Chondrocyte (in vitro differentiated cells): ENCODE measurements at places on chromosomes 1 and 21. TPM values are rescaled to one million over a fixed set of nuclear protein-coding genes. Genes with fewer than 3 reads are reported as not detected.

Gene LORICRIN
- not detected in 3 replicates for total RNA-seq

DNA sequence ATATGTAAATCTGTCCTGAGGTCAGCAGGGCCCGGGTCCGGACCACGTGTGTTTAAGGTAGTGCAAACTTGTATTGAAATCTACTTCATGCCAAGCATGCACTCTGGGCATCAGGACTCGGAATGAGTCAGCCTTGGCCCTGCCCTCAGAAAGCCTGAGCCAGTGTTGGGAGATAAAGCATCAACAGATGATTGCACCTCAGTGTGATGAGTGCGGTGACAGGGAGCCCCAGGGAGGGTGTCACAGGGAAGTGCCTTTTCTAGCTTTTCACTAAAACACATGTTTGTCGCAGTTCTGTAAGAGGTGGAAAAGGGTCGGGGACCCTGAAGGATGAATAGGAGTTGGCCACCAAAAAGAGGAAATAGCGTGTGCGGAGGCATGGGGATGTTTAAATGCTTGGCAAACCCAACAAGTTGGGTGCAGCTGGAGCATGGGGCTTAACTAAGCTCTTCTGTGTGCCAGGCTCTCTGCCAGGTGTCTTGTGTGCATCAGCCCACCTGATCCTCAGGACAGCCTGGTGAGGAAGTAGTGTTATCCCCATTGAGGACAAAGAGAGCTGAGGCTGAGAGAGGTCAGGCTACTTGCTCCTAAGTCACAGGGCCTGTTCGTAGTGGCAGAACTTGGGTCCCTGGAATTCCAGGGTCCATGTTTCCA lies 48.2 kb upstream of the EPB41 start:
- H3K27ac ChIP-seq, result no peak overlapping the region
- peaks cover 16% of the 10 kb centered on the region for H3K27me3 ChIP-seq
- no peaks in the 10 kb centered on the region for H3K4me1 ChIP-seq
- peaks cover 2% of the 10 kb centered on the region for H3K36me3 ChIP-seq

- H3K4me1 ChIP-seq, result no peaks in the 10 kb centered on the region
- peaks cover 6% of the 10 kb centered on the region for H3K36me3 ChIP-seq
- no peak overlapping the region for H3K27ac ChIP-seq
- DNase-seq, result no peak
- H3K27me3 ChIP-seq, result peaks cover 19% of the 10 kb centered on the region
Measured at GRCh38 chr1:27713139-27713725, 12.5 kb upstream of the FAM76A start.

Gene SPRR2A
- not detected in 3 replicates for total RNA-seq

DNA sequence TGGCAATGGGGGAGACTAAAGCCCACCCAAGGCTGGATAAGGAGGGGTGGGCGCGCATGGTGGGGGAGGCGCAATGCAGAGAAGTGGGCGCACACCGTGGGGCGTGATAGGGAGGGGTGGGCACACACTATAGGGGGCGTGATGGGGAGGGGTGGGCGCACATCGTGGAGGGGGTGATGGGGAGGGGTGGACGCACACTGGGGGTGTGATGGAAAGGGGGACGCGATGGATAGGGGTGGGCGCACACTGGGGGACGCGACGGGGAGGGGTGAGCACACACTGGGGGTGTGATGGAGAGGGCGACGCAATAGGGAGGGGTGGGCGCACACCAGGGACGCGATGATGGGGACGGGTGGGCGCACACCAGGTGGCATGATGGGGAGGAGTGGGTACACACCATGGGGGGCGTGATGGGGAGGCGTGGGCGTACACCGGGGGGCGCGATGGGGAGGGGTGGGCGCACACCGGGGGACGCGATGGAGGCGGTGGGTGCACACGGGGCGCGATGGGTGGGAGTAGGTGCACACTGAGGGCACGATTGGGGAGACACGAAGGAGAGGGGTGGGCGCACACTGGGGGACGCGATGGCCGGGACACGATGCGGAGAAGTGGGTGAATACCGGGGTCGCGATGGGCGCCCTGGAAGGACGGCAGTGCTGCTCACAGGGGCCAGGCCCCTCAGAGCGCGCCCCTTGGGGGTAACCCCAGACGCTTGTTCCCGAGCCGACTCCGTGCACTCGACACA lies 929 bp downstream of the SUMO3 start:
- peak overlapping the region; percentile 67 for H3K4me3 ChIP-seq
- H3K27ac ChIP-seq, result peak overlapping the region; percentile 17
- DNase-seq, result no peak
- H3K27me3 ChIP-seq, result no peaks in the 10 kb centered on the region

Gene ROR1
- 75.2 to 131 TPM (median 123 TPM) in 3 replicates for total RNA-seq

- H3K4me1 ChIP-seq, result peaks cover 54% of the 10 kb centered on the region
- H3K4me3 ChIP-seq, result peak overlapping the region; percentile 49
- H3K36me3 ChIP-seq, result peaks cover 5% of the 10 kb centered on the region
- H3K27me3 ChIP-seq, result no peaks in the 10 kb centered on the region
- peak overlapping the region; percentile 95 for H3K27ac ChIP-seq
Measured at GRCh38 chr21:41207401-41208375, 39.7 kb downstream of the BACE2 start.

DNA sequence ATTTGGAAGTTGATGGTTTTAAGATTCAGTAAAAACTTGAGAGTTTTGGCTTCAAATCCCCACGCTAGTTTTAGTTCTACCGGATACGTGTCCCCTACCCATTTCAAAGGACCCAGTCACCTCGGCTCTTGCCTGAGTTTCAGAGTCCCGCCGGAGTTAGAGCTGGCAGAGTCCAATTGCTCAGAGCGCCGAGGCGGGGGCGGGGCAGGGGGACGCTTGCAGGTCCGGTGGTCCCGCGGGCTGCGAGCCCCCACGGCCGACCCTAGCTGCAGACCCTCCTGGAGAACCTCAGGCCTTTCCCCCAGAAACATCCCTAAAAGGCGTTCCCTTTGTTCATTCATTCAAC lies 765 bp upstream of the VPS45 start:
- H3K4me3 ChIP-seq, result peak overlapping the region; percentile 91
- H3K36me3 ChIP-seq, result peaks cover 3% of the 10 kb centered on the region
- H3K27me3 ChIP-seq, result no peaks in the 10 kb centered on the region
- no peak for DNase-seq
- H3K4me1 ChIP-seq, result peaks cover 31% of the 10 kb centered on the region

Gene CDCA8
- total RNA-seq, result 5.7 to 7.0 TPM (median 6.0 TPM) in 3 replicates

Gene TFF2
- not detected in 3 replicates for total RNA-seq

Gene TFF3
- 1.3 to 6.0 TPM in 2 of 3 replicates, not detected in the other for total RNA-seq

GRCh38 chr1:4005431-4005830 lies 105.4 kb upstream of the C1orf174 start:
- H3K4me3 ChIP-seq, result no peak overlapping the region
- H3K4me1 ChIP-seq, result no peaks in the 10 kb centered on the region
- H3K27ac ChIP-seq, result no peak overlapping the region
- peaks cover 2% of the 10 kb centered on the region for H3K27me3 ChIP-seq
- peaks cover 2% of the 10 kb centered on the region for H3K36me3 ChIP-seq
- no peak for DNase-seq

Gene PDPN
- 1.0 to 1.3 TPM (median 1.1 TPM) in 3 replicates for total RNA-seq

Gene OR2T35
- total RNA-seq, result not detected in 3 replicates

Gene KRTAP6-1
- total RNA-seq, result not detected in 3 replicates

Gene NOS1AP
- 4.5 to 6.2 TPM (median 5.1 TPM) in 3 replicates for total RNA-seq

Gene KCNK1
- total RNA-seq, result 0.24 to 0.37 TPM (median 0.31 TPM) in 3 replicates

DNA sequence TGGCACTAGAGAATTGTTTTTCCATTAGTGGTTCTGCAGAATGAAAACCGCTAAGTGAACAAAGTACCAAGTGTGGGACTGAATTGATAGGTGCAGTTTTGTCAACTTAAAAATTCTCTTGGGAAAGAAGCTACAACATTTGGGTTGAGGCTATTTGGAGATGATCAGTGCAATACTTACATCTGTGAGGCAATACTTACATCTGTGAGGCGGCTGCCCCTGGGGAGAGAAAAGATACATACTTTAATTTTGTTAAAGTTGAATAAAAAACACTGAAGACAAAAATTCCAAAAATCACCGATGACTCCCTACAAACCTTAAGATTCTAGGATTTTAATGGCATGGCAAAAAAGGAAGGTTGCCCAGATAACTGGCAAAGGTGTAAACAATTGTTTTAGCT lies 1.7 kb downstream of the CFAP410 start:
- H3K36me3 ChIP-seq, result no peaks in the 10 kb centered on the region
- no peak overlapping the region for H3K4me3 ChIP-seq
- DNase-seq, result no peak
- H3K27me3 ChIP-seq, result no peaks in the 10 kb centered on the region
- peaks cover 22% of the 10 kb centered on the region for H3K4me1 ChIP-seq

DNA sequence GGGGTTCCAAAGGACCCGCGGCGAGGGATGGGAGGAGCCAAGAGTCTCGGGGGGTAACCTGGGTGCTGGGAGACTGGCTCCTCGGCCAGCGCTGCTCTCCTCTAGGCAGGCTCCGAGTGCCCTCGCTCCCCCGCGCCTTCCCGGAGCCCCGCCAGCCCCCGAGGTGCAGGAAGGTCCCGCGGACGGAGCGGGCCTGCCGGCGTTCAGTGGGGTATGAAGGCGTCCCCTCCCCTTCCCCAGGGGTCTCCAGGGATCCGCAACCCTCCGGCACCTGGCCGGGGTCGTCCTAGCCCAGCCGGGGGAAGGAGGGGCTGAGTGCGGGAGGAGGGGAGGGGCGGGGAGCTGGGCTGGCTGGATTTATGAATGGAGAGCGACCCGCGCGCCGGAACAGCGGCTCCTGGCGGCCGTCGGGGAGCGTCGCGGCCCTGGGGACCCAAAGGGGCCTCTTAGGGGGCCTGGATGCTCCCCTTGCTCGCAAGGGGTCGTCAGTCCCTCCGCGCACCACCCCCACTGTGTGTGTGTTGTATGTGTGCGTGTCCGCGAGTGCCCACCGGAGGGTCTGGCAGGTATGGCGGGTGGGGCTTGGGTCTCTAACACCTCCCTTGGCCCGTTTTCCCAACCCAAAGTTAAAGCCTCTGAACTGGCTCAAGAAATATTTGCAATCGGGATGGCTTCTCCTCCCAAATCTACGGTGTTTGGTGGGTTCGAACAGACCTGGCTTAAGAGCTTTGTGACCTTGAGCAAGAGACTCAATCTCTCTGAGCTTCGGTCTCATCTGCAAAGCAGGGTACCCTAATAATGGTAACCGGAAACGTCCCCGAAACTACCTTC lies 642 bp downstream of the HCRTR1 start:
- no peak for DNase-seq
- no peak overlapping the region for H3K27ac ChIP-seq
- peak overlapping the region; percentile 47 for H3K4me3 ChIP-seq
- peaks cover 10% of the 10 kb centered on the region for H3K27me3 ChIP-seq
- peaks cover 10% of the 10 kb centered on the region for H3K4me1 ChIP-seq

Gene SAMSN1
- total RNA-seq, result not detected in 3 replicates

- no peaks in the 10 kb centered on the region for H3K27me3 ChIP-seq
- peaks cover 42% of the 10 kb centered on the region for H3K4me1 ChIP-seq
- H3K36me3 ChIP-seq, result no peaks in the 10 kb centered on the region
Measured at GRCh38 chr21:16797540-16797939, 715.3 kb upstream of the CXADR start.

DNA sequence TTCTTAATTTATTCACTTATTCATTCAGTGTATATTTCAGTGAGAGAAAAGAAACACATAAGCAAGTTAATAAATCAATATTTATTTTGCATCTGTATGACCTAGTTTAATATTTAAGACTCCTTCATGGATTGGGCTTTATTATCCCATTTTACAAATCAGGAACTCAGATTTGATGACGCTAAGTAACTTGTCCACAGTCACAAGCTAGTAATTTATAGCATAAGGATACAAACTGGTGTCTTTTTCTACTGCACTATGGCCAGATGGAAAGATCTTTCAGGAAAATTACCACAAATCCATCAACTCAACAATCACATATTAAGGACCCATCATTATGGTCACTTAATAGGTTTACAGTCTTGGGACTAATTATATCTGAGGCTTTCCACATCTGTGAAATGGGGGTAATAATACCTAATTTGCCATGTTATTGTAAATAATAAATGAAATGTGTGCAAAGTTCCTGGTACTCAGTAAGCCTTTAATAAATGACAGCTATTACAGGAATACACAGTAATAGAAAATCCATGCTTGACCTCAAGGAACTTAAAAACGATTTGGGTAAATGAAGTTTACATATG lies 13.3 kb downstream of the CDKN2C start:
- H3K36me3 ChIP-seq, result no peaks in the 10 kb centered on the region
- no peak overlapping the region for H3K4me3 ChIP-seq
- no peak for DNase-seq
- no peak overlapping the region for H3K27ac ChIP-seq
- H3K27me3 ChIP-seq, result peaks cover 61% of the 10 kb centered on the region
- H3K4me1 ChIP-seq, result peaks cover 5% of the 10 kb centered on the region

Gene VTCN1
- total RNA-seq, result not detected in 3 replicates

- no peaks in the 10 kb centered on the region for H3K27me3 ChIP-seq
- H3K27ac ChIP-seq, result no peak overlapping the region
- no peak overlapping the region for H3K4me3 ChIP-seq
- peaks cover 38% of the 10 kb centered on the region for H3K4me1 ChIP-seq
- H3K36me3 ChIP-seq, result no peaks in the 10 kb centered on the region
- DNase-seq, result no peak
Measured at GRCh38 chr1:204128464-204128963, 23.3 kb downstream of the ETNK2 start.

Gene LYPD8
- total RNA-seq, result not detected in 3 replicates

- no peaks in the 10 kb centered on the region for H3K4me1 ChIP-seq
- H3K4me3 ChIP-seq, result no peak overlapping the region
- peaks cover 1% of the 10 kb centered on the region for H3K27me3 ChIP-seq
- peak overlapping the region; percentile 36 for H3K27ac ChIP-seq
- DNase-seq, result no peak
Measured at GRCh38 chr1:4684864-4685522, 30.6 kb downstream of the AJAP1 start.

Gene RXFP4
- total RNA-seq, result not detected in 3 replicates

- no peak for DNase-seq
- no peaks in the 10 kb centered on the region for H3K27me3 ChIP-seq
- H3K4me3 ChIP-seq, result peak overlapping the region; percentile 91
- peaks cover 43% of the 10 kb centered on the region for H3K4me1 ChIP-seq
- peaks cover 2% of the 10 kb centered on the region for H3K36me3 ChIP-seq
Measured at GRCh38 chr21:46325073-46325912, 1.3 kb downstream of the PCNT start.

- no peak for DNase-seq
- peaks cover 2% of the 10 kb centered on the region for H3K36me3 ChIP-seq
- H3K4me1 ChIP-seq, result peaks cover 44% of the 10 kb centered on the region
- H3K27me3 ChIP-seq, result no peaks in the 10 kb centered on the region
- no peak overlapping the region for H3K4me3 ChIP-seq
- H3K27ac ChIP-seq, result peak overlapping the region; percentile 34
Measured at GRCh38 chr1:9406111-9406510, 113.4 kb downstream of the SPSB1 start.

- no peaks in the 10 kb centered on the region for H3K36me3 ChIP-seq
- no peaks in the 10 kb centered on the region for H3K4me1 ChIP-seq
- no peaks in the 10 kb centered on the region for H3K27me3 ChIP-seq
- H3K4me3 ChIP-seq, result no peak overlapping the region
- no peak for DNase-seq
- no peak overlapping the region for H3K27ac ChIP-seq
Measured at GRCh38 chr1:219467524-219467923, 145.4 kb downstream of the ZC3H11B start.
